ENCODE measurements at places on chromosomes 4 and X.

GRCh38 chr4:1600211-1600780 lies 83.8 kb downstream of the FAM53A start:
- no peak for DNase-seq

- DNase-seq: no peak
These were observed 24.2 kb upstream of the F9 start for GRCh38 chrX:139506333-139506732.

GRCh38 chr4:138010639-138011038 lies 231.5 kb downstream of the SLC7A11 start:
- no peak for DNase-seq

DNA sequence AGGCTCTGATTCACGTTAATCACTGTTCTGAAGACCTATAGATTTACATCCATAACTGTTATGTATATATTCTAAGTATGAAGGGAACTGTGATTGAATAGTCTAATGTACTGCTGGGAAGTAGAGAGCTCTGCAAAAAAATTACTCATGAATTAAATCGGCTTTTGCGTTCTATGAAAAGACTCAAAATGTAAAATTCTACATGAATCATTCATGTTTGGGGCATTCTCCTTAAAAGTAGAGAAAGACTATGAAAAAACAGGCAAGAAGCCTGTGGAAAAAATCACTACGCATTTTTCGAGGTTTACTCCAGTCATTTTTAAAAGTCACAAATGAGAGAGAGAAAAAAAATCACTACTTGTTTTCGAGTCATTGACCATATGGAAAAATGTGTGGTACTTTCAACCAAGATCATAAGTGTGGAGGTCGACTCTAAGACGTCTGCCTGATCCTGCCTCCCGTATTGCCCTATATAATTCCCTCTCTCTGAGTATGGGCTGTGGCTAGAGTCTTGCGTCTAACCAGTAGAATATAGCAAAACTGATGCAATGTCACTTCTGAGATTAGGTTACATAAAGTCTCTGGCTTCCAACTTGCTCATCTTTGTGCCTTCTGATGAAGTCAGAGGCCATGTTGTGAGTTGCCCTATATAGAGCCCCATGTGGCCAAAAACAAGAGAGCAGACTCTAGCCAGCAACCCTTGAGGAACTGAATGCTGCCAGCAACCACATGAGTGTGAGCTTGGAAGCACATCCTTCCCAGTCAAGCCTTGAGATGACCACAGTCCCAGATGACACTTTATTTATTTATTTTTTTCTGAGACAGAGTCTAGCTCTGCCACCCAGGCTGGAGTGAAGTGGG lies 32.1 kb upstream of the VEGFD start:
- no peak for DNase-seq

DNA sequence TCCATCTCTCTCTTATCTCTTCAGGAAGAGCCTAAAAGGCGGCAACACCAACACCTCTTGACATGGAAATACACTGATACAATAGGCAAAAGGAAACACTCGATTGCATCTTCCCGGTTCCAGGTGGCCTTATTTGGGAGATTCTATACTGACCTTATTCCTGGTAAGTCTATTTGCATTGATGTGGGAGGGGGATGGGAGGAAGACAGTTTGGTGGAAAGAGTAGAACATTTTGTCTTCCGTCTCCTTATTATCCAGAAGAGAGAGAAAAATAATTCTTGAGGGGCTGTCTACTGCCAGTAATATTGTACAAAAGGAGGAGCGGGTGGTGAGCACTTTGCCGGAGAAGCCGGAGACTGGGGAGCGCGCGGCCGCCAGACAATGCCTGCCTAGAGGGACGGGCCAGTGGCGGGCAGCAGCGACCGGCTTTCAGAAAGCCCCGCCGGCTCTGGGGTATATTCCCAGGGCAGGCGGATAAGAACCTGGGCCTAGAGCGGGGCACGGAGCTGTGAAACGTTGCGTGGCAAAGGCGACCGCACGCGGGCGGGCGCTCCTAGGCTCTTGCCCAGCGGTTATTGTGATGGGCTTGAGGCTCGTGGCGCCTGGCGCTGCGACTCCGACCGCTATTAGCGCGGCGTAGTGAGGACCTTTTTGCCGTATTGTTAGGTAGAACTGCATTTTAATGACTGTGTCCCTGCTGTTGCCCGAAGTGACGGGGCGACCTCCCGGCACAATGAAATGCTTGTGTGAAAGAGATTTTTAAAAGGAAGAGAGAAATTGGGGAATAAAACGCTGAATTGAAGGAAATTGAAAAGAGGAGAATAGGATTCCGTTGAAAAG lies 518 bp downstream of the PRDM8 start:
- DNase-seq: no peak

DNA sequence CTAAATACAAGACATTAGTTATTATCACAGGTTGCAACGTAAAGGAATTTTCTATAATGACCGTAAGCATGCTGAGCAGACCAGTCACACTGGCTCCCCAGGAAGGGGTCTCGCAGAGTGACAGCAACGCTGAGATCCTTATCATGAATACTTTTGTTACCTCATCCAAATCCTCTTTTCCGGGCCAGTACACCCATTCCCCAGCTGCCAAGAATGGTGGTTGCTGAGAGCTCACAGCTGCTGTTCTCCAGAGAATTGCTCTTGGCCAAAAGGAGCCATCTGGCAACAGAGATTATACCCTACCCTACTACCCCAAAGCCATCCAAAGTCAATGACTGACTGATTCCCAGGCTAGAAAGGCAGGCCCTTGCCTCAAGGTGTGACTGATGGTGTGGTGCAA lies 91.6 kb downstream of the FUNDC1 start:
- no peak for DNase-seq

DNA sequence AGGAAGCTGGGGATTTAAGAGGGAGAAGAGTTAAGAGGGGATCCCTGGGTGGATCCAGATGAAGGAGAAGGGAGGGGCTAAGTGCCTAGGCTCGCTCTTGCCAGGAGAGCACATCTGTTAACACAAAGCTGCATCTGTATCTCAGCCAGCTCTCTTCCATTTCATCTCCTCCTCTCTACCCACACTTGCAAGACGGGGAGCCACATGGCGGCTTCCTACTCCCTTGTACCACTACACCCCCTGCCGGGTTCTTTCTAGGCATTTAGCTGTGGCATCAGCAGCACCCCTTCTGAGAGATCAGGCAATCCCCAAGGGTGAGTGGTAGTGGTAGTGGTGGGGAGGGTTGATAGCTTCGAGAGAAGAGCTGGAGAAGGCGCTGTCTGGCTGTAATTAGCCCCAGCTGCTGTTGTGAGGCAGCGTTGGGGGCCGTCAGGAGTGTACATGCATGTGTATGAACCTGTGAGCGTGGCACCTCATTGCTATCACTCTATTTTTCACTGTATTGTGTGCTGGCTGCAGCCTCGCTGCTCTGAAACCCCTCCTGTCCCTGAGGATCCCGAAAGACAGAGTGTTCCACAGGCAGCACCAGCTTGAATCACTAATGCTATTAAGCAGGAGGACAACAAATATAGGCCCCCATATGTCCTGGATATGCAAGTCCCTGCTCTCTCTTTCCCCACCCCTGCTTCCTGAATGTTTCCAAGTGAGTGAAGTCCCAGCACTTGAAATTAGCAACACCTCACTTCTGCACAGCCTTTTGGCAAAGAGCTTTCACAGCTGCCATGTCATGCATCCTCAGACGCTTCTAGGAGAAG lies 73.7 kb downstream of the RTL9 start:
- DNase-seq: no peak

DNA sequence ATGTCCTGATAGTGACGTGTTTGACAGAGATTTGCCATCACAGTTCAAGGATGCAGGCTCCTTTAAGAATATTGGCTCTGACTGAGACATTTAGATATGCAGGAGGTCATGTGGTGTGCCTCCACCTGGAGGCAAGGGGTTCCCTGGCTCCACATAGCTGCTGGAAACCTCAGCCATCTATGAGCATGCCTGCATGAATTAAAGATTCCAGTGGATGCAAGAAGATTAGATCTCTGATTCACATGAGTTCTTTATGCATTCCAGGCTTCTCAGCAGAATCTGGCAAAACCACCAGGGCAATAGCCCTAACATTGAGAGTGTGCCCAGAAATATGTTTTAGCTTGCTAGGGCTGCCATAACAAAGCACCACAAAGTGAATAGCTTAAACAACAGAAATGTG lies 298.5 kb upstream of the AADAT start:
- no peak for DNase-seq

DNA sequence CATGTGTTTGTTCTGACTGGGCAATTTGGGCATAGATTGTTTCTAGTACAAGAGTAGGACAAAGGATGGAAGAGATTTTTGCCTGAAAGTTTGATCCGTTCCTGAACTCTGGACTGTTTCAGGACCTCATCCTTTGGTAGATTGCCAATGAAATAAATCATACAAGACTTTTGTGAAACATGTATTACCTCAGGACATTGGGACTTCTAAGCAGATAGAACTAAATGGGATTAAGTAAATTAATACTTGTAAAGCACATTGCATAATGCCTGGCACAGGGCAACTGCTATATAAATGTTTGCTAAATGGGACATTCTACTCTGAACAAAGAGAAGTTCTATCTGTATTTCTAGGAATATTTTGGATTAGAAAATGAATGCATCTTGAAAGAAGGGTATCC lies 164.8 kb upstream of the RPS6KA3 start:
- no peak for DNase-seq

- no peak for DNase-seq
These were observed 54.1 kb downstream of the C4orf51 start for GRCh38 chr4:145734031-145734430.

DNA sequence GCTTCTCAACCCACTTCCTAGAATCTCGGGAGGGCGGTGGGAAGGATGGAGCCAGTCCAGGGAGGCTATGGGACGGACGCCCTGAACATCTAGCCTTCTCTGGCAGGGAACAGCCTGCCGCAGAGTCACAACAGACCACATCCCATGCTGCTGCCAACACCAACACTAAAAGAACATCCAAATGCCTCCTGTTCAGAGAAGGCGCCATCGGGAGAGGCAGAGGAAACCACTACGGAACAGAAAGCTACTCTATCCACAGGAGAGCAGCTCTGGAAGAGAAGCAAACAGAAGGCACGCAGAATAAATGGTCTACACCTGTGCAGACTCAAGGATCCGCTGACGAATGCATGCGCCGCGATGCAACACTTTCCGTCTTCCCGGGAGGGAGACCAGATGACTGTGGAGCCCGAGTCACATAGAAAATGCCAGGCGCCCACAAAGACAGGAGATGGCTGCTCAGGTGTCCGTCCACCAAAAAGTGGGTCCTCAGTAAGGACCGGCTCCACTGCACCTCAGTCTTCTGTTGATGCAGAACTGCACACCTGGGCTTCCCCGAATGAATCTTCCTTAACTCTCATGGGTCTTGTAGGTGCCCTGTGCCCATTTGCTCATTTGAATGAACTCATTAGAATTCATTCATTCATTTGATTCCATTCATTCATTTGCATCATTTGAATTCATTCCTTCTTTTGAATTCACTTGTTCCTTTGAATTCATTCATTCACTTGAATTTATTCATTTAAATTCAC lies 217.5 kb downstream of the DHRSX start:
- DNase-seq: no peak

- no peak for DNase-seq
These were observed 18.4 kb downstream of the SLC38A5 start for GRCh38 chrX:48451708-48452107.

GRCh38 chrX:133229361-133229760 lies 11.2 kb upstream of the TFDP3 start:
- DNase-seq: no peak

DNA sequence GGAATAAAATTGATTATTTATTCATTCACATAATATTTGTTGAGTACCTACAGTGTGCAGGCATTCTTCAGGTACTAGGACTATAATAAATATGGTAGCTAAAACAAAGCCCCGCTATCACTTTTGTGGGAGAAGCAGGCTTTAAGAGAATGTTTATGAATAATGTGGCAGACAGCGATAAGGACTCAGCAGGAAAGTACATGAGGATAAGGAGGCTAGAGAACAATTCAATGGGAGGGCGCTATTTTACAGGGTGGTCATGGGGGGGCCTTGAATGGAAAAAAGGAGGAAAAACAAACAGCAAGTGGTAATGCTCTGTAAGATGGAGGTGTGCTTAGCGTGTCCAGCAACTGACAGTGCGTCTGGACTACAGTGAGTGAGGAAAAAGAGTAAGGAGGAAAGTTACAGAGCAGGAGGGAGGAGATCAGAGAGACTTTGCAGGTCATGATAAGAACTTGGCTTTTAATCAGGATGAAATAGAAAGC lies 264.2 kb upstream of the ETNPPL start:
- no peak for DNase-seq

- DNase-seq: no peak
These were observed 541.8 kb upstream of the SMIM31 start for GRCh38 chr4:164212134-164212533.

DNA sequence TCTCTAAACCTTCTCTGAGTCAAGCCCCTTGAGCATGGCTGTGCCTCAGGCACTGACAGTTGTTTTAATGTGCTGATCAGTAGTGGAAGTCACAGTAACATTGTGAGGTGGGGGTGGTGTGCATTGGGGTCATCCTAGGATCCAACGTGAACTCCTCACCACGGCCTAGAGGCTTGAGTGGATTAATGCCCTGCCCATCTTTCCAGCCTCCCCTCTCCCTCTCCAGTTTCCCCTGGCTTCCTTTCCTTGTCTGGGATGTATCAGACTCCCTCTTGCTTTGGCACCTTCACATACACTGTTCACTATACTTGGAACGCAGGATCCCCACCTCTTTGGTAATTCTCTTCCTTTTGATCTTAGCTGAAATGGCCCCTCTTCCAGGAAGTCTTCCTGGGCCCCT lies 13.3 kb upstream of the PJA1 start:
- DNase-seq: no peak

DNA sequence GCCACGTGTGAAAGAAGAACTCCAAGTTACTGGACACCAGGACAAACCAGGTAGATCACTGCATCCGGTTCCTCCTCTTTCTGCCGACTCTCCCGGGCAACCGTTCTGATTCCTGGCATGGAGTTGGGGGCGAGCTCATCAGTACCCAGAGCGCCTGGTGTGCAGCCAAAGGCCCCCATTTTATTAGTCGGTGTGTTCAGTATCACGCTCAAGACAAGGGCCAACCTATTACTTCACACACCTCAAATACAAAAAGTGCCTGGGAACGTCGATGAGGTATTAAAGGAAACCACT lies 2.8 kb upstream of the CTBP1 start:
- DNase-seq: no peak

DNA sequence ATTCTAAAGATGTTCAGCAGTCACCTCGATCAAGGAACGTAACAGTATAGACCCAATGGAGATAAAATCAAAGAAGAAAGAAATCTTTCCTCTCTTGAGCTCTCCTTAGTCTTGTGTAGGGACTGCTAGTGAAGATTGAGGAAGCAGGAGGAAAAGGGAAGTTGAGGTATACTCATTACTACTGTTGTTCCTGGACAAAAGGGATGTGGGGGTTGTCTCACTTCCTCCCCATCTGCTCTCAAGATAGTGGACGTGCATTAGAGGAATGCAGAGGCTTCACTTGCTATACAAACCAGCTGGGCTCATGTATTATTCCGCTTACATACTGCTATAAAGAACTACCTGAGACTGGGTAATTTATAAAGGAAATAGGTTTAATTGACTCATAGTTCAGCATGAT lies 208.9 kb upstream of the ARHGEF9 start:
- no peak for DNase-seq

DNA sequence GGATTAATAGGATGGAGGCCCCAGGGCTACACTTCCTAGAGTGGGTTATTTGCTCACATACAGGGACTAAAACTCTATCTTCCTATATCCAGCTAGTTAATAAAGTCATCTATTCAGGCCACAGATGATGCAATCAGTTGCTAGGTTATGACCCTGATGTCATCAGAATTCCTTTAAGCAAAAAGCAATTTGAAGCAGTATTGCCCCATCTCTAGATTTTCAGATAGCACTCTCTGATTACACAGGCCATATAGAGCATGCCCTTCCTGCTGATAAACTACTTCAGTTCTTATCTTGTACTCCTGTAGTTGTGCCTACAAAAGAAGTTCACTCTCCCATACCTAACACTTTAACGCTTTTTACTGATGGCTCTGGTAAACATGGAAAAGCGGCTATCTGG lies 84.8 kb downstream of the TMEM144 start:
- DNase-seq: no peak

Measured in muscle of arm (tissue), 14 donors.